Mesendoderm (in vitro differentiated cells): ENCODE measurements at places on chromosomes 16 and 17.

DNA sequence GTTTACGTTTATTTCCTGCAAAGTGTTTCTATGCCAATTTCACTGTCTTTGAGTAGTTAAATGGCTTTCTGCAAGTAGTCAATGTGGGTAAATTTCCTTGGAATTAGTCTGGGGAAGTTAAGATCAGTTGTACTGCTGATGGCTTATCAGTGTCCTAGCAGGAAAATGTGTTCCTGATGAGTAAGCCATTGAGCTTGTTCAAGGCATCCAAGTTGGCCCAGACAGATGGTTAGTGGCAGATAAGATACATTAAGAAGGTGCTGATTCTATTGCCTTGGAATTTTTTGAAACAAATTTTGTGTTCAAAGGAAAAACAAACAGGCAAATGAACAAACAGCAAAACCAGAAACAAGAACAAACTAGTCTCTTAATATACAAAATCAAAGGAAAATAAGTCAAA lies 258.4 kb downstream of the MAP2K6 start:
- peak; percentile 54 for DNase-seq

- DNase-seq, result no peak
Observed at GRCh38 chr16:87303431-87303930, 13.7 kb downstream of the C16orf95 start.

DNA sequence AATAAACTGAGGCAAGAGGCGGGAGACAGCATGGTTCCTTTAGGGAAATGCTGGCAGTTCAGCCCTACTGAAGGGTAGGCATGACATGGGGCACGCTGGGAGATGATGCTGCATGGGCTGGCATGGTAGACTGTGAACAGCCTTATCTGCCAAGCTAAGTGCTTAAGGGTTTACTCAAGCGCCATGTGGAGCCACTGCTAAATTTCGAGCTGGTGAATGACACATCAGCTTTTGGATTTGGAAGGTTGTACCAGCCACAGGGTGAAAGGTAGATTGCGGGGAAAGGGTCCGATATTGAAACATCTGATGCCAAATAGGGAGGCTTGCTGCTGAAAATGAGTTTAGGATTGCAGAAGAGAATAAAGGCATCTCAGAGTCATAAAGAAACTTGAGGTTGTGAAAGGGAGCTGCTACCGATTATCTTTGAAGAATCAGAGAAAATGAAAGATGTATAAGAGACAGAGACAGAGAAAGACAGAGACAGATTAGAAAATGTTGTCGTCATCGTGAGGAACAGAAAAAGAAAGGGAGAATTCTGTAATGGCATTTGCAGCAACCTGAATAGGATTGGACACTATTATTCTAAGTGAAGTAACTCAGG lies 16.3 kb downstream of the PIK3R5 start:
- DNase-seq, result no peak

DNA sequence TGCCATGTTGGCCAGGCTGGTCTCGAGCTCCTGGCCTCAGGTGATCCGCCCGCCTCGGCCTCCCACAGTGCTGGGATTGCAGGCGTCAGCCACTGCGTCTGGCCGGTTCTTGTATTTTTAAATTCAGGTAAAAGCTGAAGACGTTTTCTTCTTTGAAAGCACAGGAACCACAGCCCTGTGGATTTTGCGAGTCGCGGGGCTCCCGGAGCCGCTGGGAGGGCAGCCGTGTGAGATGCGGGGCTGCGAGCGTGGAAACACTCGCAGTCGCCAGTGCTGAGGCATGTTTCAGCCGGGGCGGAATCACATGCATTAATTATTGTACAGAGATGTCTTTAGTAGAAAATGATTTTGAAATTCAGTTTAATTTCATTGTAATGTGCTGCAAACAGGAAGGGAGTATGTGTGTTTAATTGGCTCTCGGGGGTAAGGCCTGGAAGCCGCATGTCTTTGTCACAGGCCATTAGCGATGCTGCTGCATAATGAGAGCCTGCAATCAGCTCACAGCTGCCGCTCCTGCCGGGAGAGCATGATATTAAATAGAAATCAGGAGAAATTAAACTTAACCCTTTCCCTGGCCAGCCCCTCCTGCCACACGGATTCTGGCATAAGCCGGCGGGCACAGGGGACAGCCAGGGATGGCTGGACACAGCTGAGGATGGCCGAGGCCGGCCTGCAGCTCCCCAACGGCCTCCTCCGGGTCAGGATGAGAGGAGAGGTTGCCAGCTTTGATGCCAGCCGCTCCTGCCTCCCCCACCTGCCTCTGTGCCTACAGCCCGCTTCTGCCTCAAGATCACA lies 35.4 kb upstream of the CDH15 start:
- no peak for DNase-seq

DNA sequence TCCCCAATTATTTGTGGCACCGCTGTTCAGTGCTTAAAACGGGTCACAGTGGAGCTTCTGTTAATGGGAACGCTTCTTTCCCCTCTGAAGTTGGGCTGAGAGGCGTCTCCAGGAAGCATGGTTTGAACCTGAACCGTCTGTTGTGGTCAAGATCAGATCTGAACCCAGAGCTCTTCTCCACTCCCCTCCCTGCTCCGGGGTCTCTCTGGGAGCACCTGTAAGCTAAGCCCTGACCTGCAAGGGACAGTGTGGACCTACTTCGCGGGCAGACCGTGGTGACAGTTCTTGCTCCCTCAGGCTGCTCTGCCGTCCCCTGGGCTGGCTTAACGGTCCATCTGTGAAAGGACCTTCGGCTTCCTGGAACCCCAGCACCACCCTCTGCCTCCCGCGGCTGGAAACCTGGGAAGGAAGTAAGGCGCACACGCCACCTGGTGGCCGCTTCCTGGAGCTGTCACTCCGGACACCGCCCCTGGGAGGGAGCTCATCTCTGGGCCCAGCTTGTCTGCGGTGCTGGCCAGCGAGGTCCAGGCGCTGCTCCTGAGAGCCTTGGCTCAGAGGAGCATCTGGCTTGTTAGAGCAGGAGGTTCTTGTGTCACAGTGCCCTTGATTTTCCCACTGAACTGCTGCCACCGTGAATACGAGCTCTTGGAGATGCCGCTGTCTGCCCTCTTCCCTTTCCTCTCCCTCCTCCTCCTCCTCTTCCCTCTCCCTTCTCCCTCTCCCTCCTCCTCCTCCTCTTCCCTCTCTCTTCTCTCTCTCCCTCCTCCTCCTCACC lies 518.5 kb upstream of the EEF2KMT start:
- peak; percentile 86 for DNase-seq

DNA sequence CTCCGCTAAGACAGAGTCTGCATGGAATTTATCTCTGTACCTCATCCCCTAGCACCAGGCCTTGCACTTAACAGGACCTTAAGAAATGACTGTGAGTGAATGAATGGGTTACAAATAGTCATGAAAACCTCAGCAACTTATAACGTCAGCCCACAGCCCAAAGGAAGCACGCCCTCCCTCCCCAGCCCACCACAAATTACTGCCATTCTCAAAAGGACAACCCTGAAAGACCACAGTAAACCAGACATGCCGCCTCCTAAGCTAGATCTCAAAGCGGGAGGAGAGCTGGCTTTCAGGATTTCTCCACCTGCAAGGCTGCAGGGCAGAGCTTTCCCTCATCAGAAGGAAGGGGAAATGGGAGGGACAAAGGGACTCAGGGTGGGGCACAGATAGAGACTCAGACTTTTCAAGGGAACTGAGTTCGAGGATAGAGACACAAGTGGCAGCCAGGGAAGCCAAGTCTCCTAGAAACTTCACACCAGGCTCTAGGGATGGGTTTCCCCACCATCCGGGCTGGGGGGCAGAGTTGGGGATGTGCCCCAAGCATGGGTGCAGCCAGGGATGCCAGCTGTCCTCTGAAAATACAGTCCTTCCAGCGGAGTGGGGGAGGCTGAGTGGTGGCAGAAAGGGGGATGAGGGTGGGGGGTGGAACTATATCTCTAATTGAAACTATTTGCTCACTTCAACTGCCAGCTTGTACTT lies 56.7 kb downstream of the PLXDC1 start:
- no peak for DNase-seq

- DNase-seq, result no peak
Observed at GRCh38 chr16:53632526-53632925, 71.1 kb downstream of the RPGRIP1L start.

DNA sequence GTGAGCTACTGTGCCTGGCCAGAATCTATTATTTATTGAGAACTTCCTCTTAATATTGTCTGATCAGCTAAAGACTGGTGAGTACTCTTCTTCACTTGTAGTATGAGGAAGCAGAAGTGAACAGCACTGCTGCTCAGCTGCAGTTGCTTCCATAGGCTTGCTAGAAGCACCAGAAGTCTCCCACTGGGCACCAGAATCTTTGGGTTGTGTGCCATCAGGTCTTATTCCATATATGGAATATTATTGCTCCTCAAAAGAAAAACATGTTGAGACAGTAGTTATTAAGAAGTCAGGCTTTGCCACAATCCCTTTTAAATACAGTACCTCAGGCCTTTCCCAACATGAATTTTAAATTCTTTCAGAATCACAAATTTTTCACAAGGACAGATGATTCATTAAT lies 17.2 kb downstream of the SNTB2 start:
- no peak for DNase-seq

GRCh38 chr16:82043680-82044584 lies 8.9 kb downstream of the HSD17B2 start:
- no peak for DNase-seq

GRCh38 chr17:35291802-35292201 lies 48.9 kb downstream of the SLFN5 start:
- no peak for DNase-seq

DNA sequence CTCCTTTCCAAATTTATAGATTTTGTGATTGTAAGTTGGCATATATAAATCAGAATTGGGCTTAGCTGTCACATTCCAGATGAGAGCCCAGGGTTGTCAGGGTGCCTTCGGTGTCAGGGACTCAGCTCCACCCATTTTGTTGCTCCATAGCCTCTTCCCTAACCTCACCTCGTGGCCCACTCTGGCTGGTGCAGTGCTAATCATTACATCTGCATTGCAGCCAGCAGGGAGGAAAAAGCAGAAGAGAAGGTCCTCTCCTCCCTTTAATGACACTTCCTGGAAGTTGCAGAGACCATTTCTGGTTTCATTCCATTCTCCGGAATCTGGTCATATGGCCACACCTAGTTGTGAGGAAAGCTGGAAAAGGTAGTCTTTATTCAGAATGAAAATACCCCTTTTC lies 113.3 kb downstream of the CCT6B start:
- no peak for DNase-seq

GRCh38 chr16:11258553-11259492 lies 2.8 kb upstream of the SOCS1 start:
- DNase-seq, result no peak

DNA sequence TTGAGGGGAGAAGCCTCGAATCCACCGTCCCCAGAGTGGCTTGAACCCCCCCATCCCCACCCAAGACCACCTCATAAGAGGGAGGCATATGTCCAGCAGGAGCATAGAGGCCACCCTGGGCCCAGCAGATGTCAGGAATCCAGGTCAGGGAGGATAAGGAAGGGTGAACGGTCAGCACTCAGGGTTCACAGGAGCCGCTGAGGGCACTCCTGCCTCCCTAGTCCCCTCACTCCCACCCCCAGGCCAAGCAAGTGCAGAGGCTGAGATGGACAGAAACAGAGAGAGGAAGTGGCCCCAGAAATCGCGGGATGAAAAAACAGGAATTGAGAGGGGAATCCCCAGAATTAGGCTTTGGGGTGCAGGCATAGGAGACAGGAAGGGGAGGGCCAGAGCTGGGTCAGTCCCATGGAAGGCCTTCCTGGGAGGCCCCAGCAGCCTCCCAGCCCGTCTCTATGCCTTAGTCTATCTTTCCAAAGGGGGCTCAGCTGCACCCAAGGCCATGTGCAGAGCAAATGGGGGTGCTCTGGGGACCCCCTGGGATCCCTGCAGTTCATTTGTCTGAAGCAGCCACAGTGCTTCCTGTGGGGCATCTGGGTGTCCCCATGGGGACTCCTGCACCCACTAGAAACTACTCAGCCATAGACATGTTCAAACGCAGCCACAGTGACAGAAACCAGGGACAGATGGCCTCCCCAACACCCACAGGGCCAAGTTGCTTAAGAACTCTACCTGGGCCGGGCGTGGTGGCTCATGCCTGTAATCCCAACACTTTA lies 1.7 kb downstream of the CMTM3 start:
- no peak for DNase-seq

GRCh38 chr17:9346296-9346926 lies 229.2 kb downstream of the STX8 start:
- DNase-seq, result no peak
